ENCODE measurements at places on chromosomes 2 and 18.

DNA sequence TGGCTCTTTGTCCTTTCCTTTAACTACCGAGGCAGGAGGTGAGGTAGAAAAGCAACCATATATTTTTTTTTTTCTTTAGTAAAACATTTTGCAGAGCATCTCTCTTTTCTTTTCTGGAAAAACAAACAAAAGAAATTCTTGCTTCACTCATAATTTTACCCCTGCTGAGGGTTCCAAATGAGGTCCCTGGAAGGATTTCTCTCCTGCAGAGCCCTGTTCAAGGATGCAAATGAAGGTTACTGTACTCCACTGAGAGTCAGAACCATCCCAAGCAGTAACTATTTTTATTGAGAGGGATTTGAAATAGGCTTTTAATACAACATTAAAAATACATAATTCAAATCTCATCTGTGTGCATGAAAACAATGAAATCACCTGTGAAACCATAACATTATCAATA lies 19.5 kb upstream of the MYO1B start:
- DNase-seq, result no peak

DNA sequence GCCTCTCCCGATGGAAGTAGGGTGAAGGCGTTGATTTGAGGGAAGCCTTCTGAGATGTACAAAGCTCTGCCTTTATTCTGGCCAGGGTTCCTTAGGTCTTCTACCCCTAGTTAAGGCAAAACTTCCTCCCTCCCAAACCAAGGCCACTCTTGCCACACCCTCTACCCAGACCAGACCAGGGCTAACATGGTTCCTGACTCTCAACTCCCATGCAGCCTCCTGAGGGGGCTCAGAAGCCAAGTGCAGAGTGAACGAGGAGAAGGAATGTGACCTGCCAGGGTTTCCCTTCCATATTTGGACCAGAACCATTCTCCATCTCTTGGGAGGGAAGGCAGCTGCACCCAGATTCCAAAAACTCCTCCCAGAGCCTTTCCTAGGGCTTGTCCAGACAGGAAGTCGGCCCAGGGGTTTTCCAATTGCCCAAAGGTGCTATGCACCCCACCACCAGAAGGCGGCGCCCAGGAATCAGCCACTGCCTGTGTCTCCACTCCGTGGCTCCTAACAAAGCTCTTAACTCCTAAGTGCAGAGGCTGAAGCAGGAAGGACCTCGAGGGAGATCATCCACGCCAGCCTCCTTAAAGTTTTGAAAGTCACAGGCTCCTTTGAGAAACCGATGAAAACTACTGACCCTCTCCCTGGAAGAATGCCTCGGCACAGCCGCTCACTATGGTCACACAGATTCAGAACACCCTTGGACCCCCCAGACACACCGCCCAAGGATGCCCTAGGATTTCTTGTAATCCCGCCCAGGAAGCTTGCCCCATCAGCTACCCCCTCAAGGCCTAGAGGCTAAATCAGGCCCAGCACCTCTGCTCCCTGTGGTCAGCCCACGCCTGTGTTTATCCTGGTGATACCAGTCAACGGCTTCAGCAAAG lies 157.8 kb downstream of the SMAD2 start:
- peak; percentile 70 for DNase-seq

DNA sequence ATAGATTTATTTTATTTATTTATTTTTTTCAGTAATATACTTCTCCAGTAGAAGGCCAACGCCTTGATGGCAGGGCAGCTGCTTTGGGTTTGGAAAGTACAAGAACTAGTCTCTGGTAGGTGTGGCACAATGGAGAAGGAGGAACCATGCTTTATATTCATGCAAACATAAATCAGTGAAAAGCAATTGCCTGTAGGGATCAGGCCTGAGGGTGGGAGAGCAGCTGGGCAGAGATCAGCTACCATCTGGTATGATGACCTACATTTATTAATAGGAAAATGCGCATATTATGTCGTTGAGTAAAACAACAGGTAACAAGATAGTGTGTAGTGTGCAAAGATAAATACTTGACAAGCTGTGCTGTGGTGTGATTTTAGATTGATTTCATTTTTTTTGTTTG lies 120.4 kb upstream of the TLK1 start:
- no peak for DNase-seq

GRCh38 chr2:101619191-101619591 lies 78.3 kb upstream of the MAP4K4 start:
- DNase-seq, result peak; percentile 83

DNA sequence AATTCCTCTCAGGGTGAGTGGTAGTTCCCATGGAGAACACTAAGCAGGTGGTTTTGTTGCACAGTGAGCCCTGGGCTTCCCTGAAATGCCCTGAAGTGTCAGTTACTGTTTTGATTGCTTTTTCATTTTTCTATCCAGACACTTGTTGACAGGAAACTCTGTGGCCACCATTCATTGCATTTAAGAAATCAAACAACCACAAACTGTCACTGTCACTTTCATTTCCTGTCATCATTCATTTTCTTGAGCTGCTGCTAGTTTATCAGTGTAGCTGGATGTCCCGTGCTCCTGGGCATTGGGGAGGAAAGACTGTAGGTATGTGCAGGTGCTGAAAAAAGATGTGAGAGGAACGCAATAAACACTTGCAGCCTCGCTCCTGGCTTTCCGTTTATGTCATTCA lies 891.6 kb upstream of the ZEB2 start:
- DNase-seq, result peak; percentile 62

DNA sequence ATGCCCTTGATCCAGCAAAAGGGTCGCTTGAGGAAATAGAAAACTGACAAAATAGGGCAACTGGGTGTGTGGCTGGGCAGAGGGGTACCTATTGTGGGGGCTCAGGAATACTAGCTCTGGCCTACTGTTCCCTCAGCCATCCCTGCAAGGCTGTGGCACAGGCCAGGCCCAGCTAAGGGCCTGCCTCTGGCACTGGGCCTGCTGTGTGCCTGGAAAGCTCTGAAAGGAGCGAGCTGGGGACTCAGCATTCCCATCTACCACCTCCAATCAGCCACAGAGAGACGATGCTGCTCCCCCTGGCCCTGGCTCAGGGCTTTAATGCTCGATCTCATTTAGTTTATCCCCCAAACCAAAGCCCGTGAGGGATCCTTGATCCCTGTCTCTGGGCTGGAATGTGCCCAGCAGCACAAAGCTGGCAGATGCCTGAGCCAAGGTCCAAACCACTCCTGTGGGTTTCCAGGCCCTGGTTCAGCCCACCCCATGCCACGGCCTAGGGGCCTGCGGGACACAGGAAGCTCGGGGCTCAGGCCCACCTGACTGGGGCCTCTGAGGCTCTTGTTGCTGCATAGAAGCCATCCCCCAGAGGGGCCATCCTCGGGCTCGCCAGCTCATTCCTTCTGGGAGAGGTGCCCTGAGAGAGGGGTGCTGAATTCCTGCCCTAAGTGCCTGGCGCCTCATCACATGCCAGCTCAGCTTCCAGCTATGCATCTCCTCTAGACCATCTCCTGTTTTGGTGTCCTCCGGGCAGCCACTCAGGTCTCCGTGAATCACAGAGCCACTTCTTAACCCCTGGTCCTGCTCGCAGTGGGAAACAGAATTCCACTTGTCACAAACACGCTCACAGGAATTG lies 43.0 kb upstream of the KCNF1 start:
- no peak for DNase-seq

- peak; percentile 12 for DNase-seq
Observed at GRCh38 chr2:85017411-85018048, 46.6 kb downstream of the KCMF1 start.

DNA sequence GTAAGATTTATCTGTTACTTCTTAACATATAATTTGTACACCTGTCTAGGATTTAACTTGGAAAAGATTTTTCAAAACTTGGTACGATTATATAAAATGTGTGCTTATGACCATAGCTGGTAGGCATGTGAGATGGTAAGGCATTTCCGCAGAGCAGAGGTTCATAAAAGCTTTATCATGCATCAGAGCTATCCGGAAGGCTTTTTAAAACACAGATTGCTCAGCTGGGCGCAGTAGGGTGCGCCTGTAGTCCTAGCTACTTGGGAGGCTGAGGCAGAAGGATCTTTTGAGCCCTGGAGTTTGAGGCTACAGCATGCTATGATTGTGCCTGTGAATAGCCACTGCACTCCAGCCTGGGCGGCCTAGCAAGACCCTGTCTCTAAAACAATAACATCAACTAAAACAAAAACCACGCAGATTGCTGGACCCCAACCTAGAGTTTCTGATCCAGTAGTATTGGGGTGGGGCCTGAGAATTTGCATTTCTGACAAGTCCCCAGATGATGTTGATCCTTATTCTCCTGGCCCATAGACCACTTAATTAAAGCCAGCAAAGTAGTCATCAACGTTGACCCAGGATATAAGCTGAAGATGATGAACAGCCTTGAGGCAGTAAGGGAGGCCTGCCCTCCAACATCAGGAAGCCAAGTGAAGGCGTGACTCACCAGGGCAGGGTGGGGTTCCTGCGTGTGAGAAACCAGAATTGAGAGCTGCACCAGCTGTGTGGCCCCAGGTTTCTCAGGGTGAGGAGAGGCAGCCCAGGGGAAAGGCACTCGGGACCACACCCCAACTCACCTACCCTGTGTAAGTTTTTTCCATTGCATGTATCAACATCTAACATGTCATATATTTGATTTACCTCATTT lies 21.6 kb upstream of the SLC20A1 start:
- DNase-seq, result peak; percentile 70

GRCh38 chr2:22557406-22557805 lies 827.6 kb upstream of the KLHL29 start:
- DNase-seq, result no peak

DNA sequence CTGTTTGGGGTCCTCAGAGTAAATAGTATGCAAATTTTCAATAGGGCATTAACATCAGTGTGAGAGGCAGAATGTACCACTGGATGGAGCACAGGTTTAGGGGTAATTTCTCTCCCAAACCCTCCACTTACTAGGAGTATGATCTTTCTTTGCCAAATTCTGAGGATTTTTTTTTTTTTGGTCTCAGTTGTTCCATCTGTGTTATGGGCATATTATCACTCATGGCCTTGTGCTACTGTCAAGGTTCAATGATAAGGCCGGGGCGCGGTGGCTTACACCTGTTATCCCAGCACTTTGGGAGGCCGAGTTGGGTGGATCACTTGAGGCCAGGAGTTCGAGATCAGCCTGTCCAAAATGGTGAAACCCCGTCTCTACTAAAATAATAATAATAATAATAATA lies 30.2 kb upstream of the ZEB2 start:
- DNase-seq, result no peak

GRCh38 chr2:27809761-27810241 lies 38.3 kb downstream of the MRPL33 start:
- DNase-seq, result peak; percentile 67

GRCh38 chr2:176648700-176649297 lies 379.6 kb downstream of the MTX2 start:
- DNase-seq, result no peak

- DNase-seq, result no peak
Observed at GRCh38 chr18:52409727-52410126, 69.7 kb downstream of the DCC start.

DNA sequence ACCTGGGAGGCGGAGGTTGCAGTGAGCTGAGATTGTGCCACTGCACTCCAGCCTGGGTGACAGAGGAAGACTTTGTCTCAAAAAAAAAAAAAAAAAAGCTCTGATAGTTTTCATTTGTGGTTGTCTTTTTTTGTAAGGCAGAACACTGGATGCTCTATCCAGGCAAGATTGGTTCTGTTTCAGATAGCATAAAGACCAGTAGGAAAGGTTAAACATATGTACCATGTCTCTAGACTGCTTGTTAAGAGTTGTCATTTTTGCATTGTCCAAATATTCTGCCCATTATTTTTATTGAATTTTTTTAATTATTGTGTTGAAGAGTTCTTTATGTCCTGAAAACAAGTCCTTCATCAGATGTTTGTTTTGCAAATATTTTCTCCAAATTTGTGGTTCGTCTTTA lies 60.0 kb downstream of the NCOA1 start:
- no peak for DNase-seq

- DNase-seq, result no peak
Observed at GRCh38 chr2:69954084-69954483, 7.3 kb downstream of the ASPRV1 start.

DNA sequence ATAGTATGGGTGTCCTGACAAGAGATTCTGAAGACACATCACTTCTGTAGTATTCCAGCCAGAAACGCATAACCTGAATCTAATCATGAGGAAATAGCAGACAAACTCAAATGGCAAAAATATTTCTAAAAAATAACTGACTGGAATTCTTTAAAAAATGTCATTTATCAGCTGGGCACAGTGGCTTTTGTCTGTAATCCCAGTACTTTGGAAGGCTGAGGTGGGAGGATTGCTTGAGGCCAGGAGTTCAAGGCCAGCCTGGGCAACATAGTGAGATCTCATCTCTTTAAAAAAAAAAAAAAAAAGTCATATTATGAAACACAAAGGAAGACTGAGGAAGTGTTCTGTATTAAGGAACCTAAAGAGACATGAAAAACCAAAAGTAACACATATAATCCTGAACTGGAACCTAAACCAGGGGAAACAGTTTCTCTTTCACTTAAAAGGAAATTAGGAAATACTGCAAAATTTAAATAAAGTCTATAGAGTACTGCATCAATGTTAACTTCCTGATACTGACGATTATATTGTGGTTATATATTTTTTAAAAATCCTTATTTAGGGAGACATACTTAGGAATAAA lies 29.9 kb downstream of the SESTD1 start:
- DNase-seq, result peak; percentile 84

GRCh38 chr18:56097621-56098020 lies 509.6 kb upstream of the TCF4 start:
- no peak for DNase-seq

DNA sequence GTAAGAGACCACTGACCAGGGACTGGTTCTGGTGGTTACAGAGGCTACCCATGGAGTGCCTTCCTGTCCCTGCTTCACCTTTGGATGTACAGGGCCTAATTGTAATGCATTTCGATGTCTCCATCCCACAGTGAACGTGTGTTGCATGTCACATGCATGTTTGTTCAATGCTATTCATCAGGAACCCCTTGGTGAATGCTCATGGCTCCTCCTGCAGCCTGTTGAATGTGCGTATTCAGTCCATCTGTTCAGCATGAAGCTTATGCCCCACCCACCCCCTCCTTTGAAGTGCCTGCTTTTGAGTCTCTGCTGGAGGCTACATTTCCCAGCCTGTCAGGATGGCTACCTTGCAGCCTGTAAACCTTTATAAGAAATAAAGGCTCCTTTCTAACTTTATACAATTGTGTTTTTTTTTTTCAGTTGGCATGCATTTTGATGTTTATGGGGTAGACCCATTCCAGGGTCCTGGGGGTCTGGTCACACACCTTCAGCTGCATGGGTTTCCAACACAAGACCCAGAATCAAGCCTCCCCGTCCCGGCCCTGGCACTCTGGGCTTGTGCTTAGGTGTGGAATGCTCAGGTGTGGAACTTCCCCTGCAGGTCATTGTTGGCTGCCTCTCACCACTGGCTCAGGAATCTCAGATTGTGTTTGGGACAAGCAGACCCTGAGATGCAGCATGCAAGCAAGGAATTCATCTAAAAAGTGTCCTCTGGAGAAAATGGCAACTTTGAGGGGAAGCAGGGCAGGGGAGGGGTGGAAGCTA lies 238.8 kb upstream of the HDAC4 start:
- DNase-seq, result no peak

Measured in suppressor macrophage treated with lipopolysaccharide for 4 hours (primary cell).